ENCODE measurements at places on chromosomes 2 and 18.

DNA sequence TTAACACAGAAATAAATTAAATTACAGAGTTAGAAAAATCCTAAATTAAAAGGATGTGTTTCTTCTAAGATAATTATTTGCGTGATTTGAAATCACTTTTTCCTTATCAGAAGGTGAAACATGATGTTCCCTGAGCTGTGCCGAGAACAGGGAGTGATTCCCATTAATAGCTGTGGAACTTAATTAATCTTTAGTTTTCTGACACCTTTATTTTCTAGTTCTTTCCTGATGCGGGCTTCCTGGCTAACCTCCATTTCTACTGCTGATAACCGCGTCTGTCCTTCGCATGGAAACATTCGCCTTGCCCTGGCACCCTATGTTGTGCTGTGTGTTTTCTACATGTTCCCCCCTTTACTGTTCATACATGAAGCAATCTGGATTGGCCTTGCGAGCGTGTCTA is 172.9 kb downstream of the FAM210A start:
- DNase-seq, result no peak

DNA sequence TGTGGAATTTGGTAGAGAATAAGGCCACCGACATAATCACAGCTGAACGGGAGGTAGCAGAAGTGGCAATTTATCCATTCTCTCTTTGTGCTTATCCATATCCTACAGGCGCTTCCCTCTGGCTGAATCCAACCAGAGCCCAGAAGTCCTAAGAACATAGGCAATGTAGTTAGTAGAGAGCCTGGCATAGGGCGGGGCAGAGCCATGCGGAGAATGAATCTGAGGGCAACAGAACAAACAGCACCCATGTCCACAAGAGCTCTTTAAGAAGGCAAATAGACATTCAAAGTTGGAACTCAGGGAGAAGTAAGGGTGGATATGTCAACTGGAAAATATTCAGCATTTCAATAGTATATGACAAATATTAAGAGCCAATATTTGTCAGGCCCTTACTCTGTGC is 305.9 kb upstream of the VWC2L start:
- no peak for DNase-seq

DNA sequence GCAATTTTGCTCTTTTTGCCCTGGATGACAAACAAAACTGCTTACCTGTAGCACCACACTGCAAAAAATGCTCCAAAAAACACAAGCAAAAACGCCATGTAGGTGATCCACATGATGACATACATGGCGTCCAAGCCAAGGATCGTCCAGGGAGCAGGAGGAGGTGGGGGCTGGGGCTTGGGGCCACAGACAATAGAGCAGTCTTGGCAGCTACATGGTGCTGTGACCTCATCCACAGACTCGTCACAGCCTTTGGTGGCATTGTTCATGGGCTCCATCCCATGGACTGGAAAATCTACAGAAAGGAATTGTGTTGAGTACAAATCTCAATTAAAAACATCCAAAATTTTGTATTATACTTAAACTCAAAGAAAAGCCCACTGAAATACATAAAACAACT is 26.1 kb downstream of the NPC1 start:
- no peak for DNase-seq

- DNase-seq, result no peak
Measured at GRCh38 chr18:77090546-77091174, 41.9 kb downstream of the MBP start.

GRCh38 chr2:99153921-99154604 is 679 bp downstream of the TSGA10 start:
- DNase-seq, result no peak

DNA sequence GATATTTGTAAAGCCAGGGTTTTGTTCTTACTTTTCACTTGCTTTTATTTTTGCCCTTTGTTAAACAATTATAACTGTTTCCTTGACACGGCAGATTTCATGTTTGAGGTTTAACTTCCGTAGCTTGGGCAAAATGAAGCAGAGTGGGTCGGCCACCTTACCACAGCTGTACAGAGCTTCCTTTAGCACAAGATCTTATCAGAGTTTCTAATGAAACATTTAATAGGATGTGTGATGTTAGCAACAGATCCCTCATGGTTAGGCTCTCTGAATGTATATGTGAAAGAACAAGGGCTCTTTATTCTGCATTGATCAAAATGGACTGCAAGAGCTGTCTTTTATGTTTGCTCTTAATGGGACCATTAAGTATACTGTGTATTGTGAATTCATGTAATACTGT is 22.3 kb downstream of the RNF125 start:
- DNase-seq, result peak; percentile 38

DNA sequence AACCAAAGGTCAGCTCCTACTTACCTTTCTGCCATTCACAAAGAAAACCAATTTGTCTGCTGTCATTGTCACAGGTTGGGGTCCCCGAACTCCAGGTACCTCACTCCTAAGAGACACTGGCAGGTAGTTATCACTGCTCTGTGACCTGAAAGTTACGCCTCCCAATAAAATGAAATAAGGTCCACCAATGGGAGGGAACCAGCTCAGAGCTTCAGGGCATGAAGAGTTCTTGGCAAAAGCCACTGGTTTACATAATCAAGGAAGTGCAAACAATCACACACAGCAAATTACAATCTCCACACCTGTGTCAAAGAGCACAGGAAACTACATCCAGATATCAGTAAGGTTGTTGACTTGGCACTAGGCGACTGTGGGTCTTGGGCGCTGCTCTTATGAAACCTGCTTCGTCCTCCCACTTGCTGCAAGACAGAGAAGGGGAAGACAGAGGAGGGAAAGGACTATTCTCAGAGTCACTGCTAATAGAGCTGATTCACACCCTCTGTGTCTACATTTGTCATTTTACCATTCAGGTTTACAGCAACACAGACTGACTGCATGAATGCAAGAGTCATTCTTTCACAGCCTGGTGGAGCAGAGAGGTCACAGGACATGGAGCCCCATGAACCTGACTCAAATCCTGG is at the start of gene XDH:
XDH (minus strand) TSS at position 142 of the 641 bp plus-strand sequence; CDS start at position 66, 76 bp downstream.
- DNase-seq, result no peak

- DNase-seq, result no peak
Measured at GRCh38 chr2:80889009-80889408, 584.5 kb upstream of the LRRTM1 start.

- DNase-seq, result no peak
Measured at GRCh38 chr2:228630786-228631185, 449.3 kb upstream of the SPHKAP start.

DNA sequence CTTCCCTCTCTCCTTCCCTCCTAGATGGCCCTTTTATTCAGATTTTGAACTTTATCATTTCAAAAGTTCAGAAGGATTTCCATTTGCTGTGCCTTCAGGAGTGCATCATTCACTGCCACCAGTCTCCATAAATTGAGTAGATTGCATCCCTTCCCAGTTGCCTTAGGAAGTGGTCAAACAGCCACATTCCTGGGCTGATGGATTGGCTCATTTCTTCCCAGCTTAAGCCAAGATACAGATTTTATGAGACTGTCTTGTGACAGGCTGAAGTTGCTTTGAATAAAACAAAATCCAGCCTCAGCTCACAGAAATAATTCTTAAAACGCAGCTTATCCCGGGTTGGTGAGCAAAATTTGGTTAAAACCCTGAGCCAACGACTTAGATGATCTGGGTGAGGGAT is 9.8 kb downstream of the NRP2 start:
- DNase-seq, result no peak

DNA sequence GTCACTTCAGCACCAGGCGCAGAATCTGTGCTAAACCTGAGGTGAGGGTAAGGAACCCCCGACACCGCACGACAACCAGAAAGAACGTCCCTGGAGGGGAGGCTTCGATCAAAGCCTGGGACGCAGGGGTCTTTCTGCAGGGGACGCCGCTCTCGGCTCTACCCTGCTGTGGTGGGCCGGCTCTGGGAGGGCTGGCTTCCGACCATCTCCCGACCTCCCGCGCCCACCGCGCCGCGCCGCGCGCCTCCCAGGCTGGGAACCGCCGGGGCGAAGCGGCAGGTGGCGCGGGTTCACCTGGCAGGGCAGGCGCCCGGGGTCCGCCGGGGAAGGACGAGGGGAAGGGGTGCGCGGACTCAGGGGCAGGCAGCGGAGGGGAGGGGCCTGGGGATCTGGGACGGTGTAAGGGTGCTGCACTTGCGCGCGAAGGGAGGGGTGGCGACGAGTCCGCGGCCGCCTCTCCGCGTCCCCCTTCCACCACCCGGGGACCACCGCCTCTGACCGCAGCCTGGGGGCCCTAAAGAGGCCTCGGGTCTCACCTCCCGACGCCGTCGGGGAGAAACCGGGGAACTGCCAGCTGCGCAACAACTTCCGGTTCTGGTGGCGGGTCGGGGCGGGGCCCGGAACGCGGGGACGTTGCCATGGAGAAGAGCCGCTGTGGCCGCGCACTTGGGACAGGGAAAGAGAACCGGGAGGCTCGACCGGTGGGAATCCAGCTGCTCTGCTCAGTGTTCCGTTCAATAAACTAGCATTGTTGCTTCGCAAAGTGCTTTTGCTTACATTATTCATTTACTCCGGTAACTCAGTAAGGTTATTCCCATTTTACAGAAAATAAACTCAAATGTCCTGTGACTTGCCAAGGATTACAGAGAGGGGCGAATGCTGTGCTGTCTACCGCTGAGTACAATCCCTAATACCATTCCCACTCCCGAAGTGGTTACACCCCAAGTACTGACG is at the start of gene ZNF396:
ZNF396 (minus strand) TSS at position 596 of the 954 bp plus-strand sequence. CDS start 3,045 bp downstream, outside the sequence.
- DNase-seq, result peak; percentile 78

GRCh38 chr2:159201360-159202063 is 85.0 kb downstream of the WDSUB1 start:
- DNase-seq, result peak; percentile 3

DNA sequence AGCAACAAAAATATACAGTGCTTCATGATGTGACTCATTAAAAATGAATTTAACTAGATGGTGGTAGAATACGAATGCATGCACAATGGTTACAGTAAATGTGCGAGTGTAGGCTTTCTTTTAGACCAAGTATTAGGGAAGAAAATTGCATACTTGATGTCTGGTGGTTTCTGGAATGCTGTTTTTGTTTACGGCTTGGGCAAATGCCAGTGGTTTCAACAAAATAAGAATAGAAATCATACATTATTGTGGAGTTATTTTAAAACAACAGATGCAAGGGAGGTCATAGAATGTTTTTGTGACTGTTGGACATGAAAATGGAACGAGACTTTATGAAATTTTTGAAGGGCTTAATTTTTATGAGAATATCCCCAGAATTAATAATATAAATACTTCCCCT is 580.9 kb downstream of the PLCL1 start:
- DNase-seq, result no peak

GRCh38 chr2:174335254-174335987 is 667 bp downstream of the SP9 start:
- peak; percentile 10 for DNase-seq

DNA sequence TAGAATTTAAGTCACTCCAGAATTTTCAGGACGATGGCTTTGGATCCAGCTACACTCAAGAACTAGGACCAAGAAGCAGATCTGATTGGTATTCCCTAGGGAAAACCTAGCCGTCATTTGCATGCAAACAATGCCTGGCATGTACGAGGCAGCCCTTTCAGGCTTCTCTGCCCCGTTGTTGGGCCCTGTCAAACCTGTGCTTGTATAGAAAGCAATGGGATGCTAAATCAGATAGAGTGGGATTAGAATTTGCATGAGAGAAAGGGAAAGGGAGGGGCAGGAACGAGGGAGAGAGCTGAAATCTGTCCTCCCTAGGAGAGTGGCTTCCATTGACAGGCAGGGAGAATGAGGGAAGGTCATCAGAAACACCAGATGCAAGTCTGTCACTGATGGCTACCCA is 28.6 kb downstream of the ARID5A start:
- DNase-seq, result no peak

DNA sequence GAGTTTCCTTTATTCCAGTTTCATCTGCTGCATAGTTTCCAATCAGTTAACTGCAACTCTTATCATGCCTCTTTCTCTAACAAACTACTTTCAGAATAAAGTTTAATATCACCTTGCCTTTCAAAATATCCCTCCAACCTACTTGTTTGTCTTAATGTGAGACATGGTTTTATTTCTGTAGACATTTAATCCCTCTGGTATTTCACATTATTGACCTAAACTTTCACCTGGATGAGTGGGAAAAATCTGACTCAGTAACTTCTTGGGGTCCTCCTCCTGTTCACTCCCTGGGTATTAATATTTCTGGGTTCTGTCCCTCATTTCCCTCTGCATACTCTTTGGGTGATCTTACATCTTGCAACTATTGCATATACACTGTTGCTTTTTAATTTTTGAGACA is 27.9 kb downstream of the MSH6 start:
- DNase-seq, result no peak

- DNase-seq, result no peak
Measured at GRCh38 chr2:179165356-179166000, 99.2 kb downstream of the SESTD1 start.

- peak; percentile 60 for DNase-seq
Measured at GRCh38 chr2:196927376-196928225, 1.1 kb upstream of the PGAP1 start.

DNA sequence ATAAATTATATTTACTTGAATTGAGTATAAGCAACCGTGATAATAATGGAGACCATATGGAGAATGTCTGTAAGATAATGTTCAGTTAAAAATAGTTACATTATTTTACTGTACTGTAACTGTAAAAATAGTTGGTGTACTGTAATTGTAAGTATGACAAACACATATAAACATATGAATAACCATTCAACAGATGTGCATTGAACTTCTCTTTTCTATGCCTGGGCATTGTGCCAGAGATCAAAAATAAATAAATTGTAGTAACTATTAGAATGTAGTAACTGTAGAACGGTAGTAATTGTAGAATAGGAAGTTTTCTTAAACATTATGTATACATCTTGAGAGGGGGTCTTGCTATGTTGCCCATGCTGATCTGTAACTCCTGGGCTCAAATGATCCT is 287.4 kb upstream of the EPAS1 start:
- DNase-seq, result no peak
